ENCODE measurements at places on chromosomes 6 and 20.

DNA sequence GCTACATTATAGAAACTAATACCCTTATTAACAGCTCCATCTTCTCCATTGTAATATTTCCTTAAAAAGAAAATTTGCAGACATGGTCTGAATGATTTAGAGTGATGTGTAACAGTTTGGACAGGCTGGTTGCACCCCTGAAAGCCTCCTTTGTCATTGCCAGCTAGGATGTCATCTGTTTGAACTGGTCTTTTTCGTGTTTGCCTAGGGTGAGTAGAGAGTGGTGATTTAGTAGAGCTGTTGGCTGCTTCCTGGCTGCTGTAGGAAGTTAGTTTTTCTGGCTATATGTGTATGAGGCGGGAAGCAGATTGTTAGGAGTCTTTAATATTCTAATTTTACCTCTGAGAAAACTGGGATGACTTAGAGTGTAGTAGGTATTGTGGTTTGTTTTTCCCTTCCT lies 101.1 kb downstream of the ZFAND3 start:
- no peak for DNase-seq

GRCh38 chr6:114611696-114612095 lies 268.9 kb upstream of the HS3ST5 start:
- DNase-seq: no peak

GRCh38 chr6:1538810-1539478 lies 70.8 kb upstream of the FOXC1 start:
- no peak for DNase-seq

DNA sequence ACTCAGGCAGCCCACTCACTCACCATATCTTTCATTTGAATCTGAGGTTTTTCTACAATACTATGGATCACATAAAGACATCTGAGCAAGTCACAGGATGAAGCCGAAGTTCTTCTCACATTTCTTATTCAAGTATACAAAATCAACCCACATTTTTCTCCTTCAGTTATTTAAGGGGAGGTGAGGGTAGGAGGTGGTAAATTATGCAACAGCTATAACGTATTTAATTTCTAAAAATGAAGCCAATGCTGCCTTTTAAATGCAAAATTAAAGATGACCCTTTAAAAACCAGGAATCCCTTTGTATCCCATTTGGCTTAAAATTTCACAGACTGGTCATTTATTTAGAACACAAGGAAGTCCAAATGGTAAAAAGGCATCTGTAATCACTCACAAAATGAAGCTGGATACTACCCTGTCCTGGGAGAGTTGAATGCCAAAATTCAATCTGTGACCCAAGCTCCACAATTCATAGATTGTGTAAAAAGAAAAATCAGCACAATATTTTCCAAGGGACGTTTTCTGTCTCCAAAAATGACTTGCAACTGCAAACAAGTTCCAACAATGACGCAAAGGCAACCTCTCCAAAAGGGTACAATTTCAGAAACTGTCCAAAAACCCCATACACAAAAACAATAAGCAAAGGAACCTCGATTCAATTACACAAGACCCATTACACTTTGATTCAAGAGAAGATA lies 48.8 kb downstream of the EPB41L2 start:
- DNase-seq: no peak

DNA sequence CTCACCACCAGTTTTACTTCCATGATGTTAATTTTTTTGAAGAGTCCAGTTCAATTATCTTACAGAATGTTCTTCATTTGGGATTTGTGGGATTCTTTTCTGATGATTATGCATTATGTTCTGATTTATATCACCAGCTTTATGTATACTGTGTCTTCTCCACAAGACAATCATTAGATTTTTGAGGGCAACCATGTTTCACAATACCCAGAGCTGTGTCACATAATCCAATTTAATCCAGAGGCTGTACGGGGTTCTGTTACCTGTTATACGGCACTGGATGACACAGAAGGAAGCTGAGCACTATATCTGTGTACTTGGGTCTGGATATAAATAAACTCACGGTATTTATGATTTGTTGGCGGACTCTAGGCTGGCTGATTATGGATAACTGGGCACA lies 41.6 kb upstream of the RPN2 start:
- DNase-seq: peak; percentile 80

DNA sequence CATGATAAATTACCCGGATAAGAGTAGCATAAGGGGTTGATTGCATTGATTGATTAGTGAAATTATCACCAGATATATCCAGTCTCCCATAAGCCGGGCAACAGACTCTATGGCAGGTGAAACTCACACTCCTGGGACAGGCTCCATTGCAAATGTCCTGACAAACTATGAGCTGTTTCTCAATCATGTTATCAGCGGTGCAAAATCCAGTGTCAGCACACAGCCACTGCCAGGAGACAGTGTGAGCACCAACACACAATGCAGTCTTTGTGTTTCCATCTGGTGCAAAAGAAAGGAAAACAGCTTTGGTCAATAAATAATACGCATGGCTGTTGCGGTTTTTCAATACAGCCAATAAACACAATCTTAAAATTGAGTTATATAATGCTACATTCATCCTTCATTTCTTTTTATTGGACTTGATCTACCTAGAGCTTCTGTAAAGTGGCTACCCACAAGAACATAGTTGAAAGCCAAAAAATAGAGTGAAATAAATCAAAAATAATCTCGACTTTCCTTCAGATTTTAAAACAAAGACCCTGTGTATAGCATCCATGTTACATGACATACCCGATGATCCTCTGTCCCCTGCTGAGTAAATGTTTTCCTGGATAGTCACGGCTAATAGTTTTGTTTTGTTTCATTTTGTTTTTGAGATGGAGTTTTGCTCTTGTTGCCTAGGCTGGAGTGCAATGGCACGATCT lies 64.3 kb upstream of the AFDN start:
- DNase-seq: no peak

DNA sequence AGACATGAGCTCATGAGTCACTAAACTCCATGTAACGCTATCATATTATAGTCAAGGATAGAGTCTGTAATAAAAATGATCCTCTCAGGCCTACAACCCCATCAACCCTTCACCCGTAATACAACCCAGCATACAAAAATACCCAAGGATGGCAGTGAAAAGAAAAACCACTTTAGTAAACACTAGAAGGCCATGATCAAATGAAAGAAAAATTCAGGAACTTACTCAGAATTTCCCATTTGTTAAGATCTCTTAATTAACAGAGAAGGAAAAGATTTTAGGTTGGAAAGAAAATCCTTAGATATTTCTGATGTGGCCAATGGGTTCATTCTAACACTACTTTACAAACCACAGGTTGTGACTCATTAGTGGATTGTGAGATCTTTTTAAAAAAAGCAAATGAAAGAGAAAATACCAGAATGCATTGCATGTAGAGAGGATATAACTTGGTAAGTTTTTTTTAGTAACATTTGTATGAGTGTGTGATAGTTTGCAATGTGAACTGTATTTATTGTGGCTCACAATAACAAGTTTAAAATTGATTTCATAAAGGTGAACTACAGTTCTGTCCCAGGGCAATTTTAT lies 8.0 kb upstream of the UBE2J1 start:
- peak; percentile 66 for DNase-seq

- no peak for DNase-seq
Measured at GRCh38 chr6:49468042-49468441, 4.9 kb downstream of the CENPQ start.

DNA sequence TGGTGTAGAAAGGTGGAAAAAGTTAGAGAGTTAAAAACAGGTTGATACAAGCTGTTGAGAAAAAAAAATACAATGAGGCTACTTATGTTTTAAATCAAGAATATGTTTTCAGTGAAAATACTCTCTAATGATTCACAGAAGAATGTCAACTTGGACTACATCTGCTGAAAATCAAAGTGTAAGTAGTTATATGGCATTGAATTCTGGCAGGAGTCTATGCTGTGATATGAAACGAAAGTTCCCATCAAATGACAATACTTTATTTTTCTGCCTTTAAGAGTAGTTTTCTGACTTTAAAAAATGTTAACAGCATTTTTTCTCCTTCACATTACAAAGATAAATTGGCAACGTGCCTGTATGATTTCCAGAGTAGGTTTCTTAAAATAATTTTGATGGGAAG lies 158.3 kb downstream of the EYA4 start:
- no peak for DNase-seq

- DNase-seq: peak; percentile 27
Measured at GRCh38 chr20:46739431-46740213, 30.2 kb downstream of the SLC2A10 start.

- no peak for DNase-seq
Measured at GRCh38 chr20:6940048-6940447, 172.6 kb downstream of the BMP2 start.

GRCh38 chr6:17452096-17452495 lies 58.7 kb downstream of the CAP2 start:
- DNase-seq: no peak

DNA sequence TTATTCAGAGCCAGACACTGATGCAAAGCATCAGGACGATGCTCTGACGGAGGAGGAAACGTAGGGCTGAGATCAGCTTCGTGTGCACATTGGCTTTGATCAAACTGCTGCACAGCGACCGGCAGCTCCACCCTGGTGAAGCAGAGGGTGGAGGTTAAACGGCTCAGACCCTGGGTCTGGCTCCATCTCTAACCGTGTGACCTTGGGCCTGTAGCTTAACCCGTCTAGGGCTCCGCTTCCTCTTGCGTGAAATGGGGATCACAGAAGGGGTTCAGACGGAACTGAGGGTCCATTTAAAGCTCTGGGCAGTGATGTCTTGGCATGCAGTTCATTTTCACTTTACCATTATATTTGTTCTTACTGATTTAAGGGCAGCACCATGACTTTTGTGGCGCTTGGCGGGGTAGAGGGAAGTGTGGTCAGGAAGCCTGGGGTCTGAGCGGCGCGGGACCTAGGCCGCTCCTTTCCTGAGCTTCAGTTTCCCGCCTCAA lies 644 bp downstream of the RBL1 start:
- DNase-seq: no peak

- DNase-seq: no peak
Measured at GRCh38 chr6:43934183-43934802, 164.3 kb downstream of the VEGFA start.

DNA sequence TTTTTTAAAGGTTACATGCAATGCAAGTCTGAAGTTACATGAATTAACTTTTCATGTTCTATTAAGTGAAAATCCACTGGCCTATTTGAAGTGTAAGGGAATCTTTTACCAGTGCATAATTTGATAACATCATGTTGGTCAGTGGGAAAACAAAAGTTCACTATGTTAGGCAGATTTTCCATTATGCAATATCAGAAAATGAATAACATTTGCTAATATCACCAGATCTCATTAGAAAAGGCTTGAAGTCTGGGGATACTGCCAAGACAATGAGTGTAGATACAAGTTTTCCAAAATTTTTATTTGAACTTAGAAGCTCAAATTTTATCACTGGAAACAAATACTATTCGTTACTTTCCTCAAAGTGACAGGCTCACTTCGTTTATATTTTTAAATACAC lies 296.4 kb upstream of the CDH4 start:
- no peak for DNase-seq

DNA sequence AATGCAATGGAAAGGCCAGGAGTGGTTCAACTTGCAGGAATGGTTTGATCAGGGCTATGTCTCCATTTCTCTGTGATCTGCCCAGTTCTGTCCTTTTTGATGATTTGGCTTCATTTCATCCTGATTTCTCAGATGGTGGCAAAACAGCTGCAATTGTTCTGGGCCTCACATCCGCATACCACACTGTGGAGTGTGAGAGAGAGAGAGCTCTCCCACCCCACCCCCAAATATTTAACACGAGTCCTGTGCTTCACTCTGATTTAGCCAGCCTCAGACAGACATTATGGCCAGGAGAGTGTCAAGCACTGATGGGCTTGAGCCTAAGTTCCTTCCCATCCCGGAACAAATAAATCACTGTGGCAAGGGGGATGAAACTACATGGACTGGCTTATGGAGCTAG lies 284.6 kb downstream of the CDC5L start:
- DNase-seq: no peak

DNA sequence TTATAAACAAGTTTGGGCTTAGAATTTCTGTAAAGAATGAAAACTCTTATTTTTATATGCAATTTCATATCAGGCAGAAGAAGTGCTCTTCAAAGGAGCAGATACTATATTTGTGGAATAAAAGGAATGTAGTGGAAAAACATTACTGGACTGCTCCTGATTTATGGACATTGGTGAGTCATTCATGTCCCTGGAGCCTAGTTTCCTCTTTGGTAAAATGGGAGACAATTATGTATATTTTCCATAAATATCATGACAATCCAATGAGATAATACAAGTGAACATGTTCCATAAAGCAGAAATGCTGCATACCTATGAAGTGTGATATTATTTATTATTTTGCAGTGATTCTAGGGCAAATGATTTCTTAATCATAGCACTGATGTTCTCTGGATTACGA lies 445.8 kb upstream of the CITED2 start:
- DNase-seq: peak; percentile 70

DNA sequence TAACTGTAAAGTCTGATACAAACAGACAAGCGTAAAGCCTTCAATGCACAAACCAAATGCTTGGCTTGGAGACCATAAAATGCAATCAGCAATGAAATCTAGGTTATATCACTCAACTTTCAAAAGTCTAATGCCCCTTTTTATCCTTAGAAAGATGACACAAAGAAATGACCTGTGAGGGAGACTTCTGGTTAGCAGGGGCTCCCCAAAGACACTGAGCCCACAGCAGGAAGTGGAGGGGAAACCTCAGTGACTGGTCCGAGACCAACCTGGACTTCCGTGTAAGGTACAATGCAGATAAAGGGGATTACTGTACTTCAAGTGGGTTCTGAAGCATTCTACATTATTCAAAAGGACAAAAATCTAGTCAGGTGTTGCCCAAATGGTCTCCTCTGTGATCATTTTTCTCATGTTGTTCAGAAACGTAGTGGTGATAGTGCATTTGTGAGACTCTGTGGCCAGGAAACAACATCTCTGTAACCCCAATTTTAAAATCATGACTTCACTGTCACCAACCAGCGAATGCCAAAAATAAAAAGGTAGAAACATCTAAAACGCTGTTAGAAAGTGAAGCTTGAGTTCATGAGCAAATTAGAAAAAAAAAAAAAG lies 88.2 kb downstream of the HIVEP2 start:
- no peak for DNase-seq

GRCh38 chr6:23089981-23090380 lies 520.6 kb downstream of the HDGFL1 start:
- DNase-seq: no peak

DNA sequence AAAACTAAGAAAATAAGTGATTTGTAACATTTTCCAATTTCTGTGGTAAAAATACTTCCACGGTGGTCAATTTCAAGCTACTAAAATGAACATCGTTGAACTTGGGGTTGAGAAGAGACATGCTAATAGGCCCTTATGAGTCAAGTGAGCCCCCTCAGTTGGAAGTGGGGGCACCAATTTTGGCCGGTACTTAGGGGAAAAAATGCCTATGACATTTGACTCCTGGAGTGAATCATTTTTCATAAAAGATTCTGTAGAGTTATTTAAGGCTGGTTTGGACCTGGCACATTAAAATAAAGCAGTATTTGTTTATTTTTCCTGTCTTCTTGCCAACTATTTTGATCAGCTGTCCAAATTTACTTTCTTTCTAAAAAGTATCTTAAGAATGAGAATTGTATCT lies 32.4 kb upstream of the CAP2 start:
- DNase-seq: no peak

- DNase-seq: no peak
Measured at GRCh38 chr20:52943185-52943841, 28.8 kb upstream of the TSHZ2 start.
